ENCODE measurements at places on chromosomes 11 and 22.
A peak's percentile ranks its signal among the peaks of the same experiment; 100 is the strongest.

DNA sequence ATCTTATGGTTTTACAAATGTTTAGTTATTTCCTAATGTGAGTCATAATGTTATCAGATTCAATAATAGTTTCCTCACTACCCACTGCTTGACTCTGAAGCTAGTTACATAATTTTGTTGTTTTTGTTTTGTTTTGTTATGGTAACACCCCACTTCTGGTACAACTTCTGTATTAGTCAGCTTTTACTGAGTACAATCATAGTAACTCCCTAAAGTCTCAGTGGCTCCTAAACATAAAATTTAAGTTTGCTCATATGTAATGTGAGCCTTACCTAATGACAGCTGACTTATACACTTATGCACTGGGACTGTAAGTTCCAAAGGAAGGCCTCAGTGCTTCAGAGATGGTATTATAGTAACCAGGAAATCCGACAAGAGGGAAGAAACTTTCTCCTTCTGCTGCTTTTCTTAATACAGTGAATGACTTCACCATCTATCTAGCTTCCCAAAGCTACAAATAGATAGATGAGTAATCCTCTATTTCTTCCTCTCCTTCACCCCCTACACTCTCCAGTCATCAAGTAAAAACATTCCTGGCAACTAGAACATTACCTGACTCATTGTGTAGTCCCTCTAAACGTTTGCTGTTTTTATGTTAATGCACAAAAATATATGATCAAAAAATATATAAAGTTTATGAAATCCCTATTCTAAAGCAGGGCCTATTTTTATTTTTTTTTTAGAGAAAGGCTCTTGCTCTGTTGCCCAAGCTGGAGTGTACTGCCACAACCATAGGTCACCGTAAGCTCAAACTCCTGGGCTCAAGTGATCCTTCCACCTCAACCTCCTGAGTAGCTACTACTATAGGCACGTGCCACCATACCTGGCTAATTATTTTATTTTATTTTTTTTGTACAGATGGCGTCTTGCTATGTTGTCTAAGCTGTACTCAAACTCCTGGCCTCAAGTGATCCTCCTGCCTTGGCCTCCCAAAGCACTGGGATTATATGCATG, 563.0 kb downstream of the SOX6 start:
- no peak for DNase-seq

DNA sequence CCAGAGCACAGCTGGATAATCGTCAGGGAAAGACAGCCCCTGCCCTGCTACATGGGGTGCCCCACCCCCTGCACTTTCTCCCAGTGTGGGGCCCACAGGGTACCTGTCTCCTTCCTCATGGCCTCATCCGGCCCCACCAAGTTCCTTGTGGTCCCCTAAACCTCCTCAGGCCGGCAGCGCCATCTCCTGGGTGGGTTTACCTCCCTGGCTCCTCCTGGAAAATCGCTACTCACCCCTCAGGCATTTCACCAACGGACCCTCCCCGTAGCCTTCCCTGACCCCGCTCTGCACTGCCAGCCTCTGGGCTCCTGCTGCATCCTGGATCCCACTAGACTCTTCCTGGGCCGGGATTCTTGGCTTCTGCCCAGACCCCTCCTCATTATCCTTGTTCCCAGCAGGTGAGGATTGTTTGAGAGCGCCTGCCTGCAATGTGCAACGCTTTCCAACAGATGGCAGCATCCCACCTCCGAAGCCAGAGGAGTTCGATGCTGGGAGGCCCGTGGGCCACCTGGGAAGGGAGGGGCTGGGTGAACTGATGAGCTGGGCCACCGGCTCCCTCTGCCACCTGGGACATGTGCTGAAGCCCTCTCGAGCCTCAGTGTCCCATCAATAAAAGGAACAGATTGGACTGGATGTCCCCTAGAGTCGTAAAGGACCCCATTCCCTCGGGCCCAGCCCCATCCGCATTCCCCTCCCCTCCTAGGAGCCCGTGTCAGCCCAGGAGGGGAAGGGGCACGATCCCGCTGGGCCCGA, 44.2 kb upstream of the TTLL12 start:
- peak; percentile 66 for DNase-seq

GRCh38 chr11:35810045-35810645, 133.7 kb upstream of the LDLRAD3 start:
- no peak for DNase-seq

- no peak for DNase-seq
Measured at GRCh38 chr11:28464252-28464867, 356.2 kb downstream of the METTL15 start.

DNA sequence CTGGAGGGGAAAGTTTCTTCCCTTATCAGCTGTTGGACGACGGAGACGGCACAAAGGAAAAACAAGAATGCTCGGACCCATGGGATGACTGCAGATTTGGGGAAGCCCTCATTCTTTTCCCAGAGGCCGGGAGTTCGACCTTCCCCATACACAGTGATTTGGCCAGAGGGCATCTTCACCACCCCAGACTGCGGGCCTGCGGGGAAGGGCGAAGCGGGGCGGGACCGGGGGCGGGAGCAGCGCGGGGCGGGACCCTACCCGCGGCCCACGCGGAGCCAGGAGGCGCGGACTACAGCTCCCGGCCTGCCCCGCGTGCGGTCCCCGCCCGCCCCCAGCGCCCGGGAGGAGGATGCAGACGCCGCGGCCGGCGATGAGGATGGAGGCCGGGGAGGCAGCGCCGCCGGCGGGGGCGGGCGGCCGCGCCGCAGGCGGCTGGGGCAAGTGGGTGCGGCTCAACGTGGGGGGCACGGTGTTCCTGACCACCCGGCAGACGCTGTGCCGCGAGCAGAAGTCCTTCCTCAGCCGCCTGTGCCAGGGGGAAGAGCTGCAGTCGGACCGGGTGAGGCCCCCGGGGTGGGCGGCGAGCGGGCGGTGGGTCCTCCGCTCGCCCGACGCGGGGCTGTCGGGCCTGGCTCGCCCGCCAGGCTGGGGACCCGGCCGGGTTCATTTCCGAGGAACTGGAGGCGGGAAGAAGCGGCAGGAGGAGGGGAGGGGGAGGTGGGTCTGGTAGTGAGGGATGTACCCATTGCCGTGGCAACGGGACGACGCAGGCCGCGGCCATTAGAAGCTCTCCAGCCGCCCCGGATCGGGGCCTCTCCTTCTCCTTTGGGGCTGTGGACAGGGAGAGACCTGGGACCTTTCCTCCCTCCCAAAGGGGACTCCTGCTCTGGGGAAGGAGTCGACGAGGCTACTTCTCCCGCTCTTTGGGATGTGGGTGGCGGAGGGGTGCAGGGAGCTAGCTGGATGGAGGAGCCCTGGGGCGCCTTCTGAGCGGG, at the start of gene KCTD17:
KCTD17 (plus strand) TSS at position 352 of the 995 bp plus-strand sequence; CDS start at position 371, 19 bp downstream.
- peak; percentile 79 for DNase-seq

- no peak for DNase-seq
Measured at GRCh38 chr11:127218275-127218608, 217.7 kb upstream of the KIRREL3 start.

DNA sequence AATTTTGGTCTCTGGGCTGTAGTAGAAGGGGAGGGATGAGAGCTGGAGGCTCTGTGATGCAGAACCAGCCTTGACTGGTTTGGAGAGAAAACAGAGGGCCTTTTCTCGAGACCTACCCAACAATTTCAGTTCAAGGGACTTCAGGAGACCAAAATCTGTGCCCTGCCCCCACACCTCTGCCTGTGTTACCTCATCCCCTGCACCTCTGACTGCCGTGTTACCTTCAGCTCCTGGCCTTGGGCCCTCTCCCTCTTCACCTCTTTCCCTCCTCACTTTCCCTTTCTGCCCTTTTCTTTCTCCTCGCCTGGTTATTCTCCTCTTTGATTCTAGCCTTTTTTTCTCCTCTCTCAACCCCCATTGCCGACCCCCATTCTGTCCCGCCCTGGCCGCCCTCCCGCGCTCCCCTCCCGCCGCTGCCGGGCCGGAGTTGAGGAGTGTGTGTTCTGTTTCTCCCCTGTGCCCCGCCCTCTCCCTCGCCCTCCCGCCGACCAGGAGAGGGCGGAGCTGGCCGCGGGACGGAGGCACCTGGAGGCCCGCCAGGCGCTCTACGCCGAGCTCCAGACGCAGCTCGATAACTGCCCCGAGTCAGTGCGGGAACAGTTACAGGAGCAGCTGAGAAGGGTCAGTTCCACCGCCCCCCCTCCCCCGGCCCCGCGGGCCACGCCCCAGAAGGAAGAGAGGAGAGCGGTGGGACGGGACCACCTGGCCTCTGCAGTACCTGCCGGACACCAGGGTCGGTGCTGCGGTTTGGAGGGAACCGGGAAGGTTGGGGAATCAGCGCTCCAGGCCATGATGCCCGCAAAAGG, 27.2 kb downstream of the PHLDB1 start:
- no peak for DNase-seq

DNA sequence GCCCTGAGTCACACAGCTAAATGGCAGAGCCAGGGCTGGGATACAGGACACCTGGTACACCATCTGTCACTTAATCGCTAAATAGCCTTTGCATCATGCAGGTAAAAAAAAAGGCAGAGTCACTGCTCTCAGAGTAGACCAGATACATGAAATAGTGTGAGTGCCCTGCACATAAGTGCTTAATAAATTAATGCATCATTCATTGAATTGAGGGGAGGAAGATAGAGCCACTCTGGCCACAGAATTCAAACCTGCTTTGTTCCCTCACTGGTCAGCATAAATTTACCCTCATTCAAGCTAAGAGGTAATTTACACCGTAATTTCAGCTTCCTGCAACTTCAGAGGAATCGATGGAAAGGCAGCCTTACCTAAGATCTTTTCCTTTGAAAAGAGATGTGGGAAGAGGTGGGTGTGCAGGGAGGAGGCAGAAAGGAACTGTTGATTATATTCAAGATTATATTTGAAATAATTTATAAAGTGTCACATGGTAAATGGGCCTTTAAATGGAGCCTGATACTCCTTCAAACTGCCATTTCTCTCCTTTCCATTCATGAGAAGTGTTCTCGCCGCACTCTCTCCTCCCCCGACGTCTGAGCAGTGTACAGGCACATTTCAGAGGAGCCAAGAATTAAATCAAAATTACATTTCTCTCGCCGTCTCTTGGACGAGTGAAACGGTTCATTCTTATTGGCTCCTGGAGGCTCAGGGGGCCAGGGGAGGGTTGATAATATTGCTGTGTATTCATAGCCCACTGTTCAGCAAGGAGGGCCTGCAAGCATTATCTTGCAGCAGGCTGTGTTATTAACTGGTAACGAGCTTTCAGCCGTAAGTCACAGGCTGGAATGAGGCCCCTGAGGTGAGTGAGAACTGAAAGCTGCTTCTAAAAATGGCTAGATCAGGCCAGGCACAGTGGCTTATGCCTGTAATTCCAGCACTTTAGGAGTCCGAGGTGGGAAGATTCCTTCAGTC, 52.2 kb upstream of the HMGXB4 start:
- no peak for DNase-seq

DNA sequence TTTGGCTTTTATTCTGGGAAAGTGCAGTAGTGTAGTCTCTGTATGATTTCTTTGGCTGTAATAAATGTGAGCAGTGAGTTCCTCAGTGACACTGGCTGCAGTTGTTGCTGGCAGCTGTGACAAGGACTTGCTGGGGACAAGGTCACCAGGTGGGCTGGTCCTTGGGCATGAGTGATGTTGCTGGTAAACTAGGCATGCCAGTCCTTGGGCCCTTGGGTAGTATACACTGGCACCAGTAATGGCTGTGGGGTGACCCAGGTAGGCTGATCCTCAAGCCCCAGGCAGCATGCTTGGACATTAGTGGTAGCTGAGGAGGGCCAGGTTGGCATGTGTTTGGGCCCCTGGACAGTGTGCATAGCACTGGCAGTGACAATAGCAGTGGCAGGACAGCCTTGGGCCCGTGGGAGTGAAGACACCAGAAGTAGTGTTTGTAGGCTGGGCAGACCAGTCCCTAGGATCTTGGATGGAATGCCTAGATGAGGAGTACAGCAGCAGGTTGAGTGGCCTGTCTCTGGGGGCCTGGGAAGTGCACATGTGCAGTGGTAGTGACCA, 164.3 kb downstream of the GUCY1A2 start:
- DNase-seq: no peak

DNA sequence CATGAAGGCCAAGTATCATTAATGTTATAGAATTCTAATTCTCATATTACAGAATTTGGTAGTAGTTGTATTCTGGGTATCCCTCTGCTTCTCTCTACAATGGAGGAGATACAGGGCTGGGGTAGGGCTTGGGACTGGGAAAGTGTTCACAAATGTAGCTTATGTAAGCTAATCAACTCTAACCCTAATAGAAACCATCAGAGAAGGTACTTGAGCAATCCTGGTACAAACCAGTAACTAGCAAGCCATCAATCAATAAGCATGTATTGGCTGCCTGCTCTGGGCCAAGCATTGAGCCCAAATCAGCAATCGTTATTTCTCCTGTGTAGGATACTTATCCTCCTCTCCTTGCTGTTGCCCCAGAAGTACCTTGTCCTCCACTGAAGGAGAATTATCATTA, 174.3 kb downstream of the PGR start:
- DNase-seq: no peak

- no peak for DNase-seq
Measured at GRCh38 chr11:125264100-125265022, 99.8 kb downstream of the PKNOX2 start.

- peak; percentile 33 for DNase-seq
Measured at GRCh38 chr11:125591649-125592304, 875 bp upstream of the STT3A start.

DNA sequence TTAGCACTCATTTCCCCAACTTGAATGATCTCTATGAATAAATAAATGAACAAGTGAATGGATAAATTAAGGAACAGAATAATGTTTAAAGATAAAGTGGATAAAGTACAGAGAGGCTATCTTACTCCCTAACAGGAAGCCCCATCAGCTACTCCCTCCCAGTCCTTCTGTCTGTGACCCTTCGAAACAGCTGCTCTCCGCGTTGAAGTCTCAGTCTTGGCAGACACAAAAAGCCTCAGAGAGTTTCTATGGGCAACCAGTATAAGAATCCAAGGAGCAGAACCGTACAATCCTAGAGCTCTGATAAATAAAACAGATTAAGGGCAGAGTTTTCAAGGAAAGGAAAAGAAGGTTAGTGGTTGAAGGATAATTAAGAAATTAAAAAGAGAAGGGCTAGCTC, 35.0 kb downstream of the GUCY1A2 start:
- DNase-seq: no peak

DNA sequence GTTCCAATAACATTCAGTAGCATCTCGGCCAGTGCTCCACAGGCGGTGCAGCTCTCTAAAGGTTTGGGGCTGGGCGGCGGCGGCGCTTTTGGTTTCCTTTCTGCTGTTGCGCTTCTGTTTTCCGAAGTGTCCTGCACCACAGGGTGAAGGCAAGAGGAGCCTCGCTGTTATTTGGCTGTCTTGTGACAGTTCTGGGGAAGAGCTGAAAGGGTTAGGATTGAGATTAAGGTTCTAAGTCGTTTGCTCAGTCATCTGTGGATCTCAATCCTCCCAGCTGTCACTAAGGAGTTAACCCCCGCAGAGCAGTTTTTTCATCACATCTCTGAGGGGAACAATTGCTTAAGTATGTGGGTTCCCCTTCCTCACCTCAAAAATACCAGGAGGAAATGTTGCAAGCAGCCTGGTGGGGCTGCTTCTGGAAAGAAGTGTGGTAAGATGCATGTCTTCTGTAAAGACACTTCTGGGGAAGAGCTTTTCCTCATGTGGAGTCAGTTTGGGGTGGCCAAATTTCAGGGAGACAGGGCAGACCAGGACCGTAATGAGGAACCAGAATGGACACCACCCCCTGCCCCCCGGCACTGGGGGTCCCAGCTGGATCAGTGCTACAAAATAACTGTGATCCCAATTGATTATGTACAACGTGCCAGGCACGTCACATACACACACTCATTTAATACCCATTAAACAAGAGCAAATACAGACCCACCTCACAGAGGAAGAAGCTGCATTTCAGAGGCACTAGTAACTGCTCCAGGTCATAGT, 14.2 kb downstream of the TMEM121B start:
- no peak for DNase-seq
